ENCODE measurements at places on chromosomes 4 and X.

GRCh38 chr4:3644849-3645627 is 112.8 kb upstream of the LRPAP1 start:
- DNase-seq = no peak

- no peak for DNase-seq
Observed at GRCh38 chrX:132669142-132669541, 180.3 kb upstream of the MBNL3 start.

DNA sequence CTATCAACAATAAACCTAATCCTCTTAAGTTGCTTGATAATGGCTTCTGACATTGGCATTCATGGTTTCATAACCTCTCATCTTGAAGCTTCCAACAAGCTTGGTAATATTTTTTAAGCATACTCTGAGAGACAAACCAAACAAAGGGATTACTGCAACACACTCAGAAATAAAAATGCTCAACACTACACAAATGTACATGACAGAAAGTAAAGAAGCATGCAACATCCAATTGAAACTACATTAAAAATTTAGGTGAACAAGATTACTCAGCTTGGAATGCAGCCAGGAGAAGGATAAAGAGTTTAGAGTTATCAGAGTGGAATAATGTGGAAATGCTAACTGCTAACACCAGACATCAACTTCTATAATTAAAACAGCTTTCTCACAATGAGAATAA is 1136.6 kb upstream of the PABPC4L start:
- no peak for DNase-seq

DNA sequence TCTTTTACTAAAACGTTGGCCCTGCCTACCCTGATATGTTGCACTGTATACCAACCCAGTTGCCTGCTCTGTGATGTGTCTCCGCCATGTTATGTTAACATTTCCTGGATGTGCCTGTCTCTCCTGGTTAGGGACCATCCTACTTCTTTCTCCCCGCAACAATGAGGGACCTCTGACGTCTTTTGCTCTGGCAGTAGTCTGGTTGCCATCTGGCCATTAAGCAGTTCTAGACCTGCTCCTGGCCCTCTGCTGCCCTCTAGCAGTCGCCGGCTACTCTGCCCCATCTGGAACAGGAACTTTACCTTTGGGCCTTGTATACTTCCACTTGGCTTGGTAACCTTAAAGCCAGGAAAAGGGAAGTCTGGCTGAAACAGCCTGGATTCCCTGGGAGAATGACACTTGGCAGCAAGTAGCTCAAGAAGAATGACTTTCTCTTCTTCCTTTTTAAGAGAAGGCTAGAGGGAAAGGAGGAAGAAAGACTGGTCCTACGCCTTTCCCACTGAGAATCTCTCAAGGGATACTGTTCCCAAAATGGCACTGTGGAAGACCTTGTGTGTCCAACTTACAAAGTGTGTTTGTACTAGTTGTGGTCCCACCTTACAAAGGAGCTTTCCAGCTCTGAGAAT is 63.5 kb downstream of the GPC3 start:
- DNase-seq = peak; percentile 79

DNA sequence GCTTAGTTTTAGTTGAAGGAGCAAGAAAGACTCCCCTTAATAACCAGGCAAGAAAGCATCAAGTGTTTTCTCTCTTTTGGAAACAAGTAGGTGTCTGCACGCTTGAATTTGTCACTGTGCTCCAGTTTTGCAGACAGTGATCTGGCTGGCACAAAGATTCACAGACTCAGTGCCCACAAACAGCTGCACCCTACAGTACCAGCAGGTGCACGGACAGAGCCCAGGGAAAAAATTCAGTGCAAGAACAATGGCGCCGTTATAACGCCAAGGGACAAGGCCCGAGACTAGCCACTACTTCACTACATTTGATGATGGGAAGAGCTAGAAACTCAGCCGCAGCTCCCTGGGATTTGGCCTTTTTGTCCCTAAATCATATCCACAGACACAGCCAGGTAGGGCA is 56.0 kb downstream of the ZNF827 start:
- no peak for DNase-seq

GRCh38 chr4:52865300-52865699 is 3.2 kb downstream of the RASL11B start:
- no peak for DNase-seq

DNA sequence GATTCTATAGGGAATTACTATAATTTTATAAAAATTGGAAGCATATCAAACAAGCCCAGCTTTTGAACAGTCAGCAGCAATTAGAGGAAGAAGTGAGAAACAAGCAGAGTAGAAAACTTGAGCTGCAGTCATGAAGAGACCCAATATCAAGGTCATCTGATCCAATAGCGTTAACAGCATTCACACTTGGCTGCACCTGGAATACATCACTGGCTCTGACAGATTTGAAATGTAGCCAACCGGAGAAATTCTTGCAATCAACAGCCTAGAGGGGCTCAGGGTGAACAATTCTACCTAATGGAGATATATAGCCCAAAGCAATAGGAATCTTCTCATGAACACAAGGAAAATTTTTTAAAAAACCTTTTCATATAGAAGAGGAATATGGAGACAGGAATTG is 13.6 kb downstream of the DDX53 start:
- DNase-seq = no peak

DNA sequence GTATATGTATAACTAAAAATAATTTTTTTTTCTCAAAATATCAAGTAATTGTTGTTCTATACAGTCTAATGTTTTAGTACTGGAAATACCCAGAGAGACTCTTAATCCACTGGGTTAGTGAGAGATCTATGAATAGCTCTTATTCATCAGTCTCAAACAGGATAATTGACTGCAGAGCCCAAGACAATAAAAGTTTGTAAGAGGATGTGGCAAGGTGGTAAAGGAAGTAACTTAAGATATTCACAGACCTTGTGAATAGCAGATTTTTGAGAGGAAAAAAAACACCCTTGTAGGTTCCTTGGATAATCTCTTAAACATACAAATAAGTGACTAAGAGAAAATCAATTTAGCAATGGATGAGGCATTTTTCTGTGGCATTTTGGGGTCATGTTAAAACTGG is 210.9 kb upstream of the FAM241A start:
- no peak for DNase-seq

Measured in HT-29 (cell line).